EH (cell line): ENCODE measurements at places on chromosomes 16 and 17.

GRCh38 chr16:89364606-89365005 lies 125.8 kb downstream of the ANKRD11 start:
- peak; percentile 46 for DNase-seq

GRCh38 chr17:76791053-76791980 lies 53.4 kb downstream of the MFSD11 start:
- peak; percentile 83 for DNase-seq

DNA sequence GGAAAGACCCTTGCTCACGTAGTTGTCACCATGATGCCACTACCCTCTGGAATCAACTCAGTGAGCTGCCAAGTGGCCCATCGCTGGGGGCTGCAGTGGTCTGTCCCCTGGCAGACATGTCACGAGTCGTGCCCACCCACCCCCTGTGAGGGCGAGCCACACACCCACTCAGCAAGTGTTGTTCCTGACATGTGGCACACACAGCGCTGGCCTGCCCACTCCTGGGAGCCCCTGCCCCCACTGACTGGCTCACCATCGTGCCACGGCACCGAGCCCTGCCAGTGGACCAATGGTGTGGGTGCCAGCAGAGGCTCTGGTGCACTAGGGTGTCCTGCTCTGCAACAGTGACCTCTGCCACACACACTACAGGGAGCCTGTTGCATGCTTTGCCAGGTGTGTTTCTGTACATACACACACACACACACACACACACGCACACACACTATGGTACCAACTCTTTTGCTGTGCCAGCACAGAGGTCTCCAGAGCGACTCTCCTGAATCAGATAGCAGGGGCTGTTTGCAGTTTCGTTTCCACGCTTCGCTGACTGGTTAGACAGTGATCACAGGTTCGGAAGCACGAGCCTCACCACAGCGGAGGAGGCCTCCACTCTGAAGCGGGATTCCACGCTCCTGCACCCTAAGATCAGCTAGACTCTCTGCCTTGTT lies 7.7 kb downstream of the RTN4RL1 start:
- no peak for DNase-seq

GRCh38 chr16:84000989-84001642 lies 33.1 kb downstream of the NECAB2 start:
- DNase-seq: no peak

DNA sequence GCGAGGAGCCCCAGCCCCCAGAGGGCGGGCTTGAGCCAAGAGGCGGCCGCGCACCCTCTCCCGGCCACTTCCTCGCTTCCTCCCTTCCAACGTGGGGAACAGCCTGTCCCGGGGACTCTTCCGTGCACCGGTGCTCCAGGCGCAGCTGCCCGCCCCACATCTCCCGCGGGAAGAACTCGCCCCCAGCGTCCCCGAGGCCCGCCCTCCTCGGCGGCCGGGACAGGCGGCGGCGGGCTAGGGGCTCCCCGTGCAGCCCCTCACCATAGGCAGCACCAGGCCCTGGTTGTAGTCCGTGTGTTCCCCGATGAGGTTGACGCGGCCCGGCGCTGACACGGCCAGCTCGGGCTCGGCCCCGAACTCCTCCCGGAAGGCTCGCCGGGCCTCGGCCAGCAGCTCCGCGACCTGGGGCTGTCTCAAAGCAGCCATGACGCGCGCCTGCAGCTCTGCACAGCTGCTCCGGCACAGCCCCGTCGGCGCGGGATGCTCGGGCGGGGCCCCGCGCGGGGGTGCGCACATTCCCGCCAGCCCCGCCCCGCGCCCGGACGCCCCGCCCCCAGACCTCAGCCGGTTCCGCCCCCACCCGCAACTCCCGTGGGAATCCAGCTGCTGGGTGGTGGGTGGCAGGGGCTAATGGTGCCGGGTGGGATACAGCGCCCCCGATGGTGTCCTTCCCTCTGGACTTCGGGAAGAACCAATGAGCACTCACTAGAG lies at the start of gene GALK1:
Gene GALK1 (minus strand): TSS at position 482 of the 711 bp plus-strand sequence. CDS start 56 bp downstream, at position 426.
- DNase-seq: peak; percentile 75

GRCh38 chr16:69833357-69834282 lies 71.5 kb downstream of the WWP2 start:
- peak; percentile 49 for DNase-seq

GRCh38 chr16:57091975-57092785 lies at the start of gene CPNE2:
TSS of gene CPNE2 (plus strand) at chr16:57092583. CDS start at chr16:57110743, 18,160 bp downstream.
- peak; percentile 72 for DNase-seq

DNA sequence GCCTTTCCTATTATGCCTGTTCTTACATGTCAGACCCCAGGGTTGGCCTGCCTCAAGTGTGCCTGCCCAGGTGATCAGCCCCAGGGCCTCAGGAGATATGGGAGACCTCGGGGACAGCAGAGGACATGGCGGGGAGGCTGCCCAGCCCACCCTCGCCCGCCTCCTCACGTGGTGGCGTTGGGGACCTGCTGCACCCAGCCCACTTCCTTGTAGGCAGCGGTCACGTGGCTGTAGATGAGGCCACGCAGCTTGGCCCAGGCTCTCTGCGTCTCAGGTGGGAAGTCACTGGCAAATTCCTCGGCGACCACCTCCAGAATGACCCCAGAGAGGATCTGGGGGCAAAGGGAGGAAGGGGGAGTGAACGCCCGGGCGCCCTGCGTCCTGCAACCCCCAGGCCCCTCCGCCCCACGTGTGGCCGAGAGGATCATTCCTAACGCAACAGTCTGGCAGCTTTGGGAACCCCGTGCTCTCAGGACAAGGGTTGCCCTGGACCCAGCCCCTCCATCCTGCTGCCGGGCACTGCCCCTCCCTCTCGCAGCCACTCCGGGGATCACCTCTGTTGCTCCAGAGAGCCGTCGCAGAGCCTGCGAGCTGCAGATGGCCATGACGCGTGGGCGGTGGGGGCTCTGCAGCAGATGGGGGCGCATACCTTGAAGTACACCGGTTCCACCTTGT lies 6.6 kb downstream of the CYGB start:
- no peak for DNase-seq

GRCh38 chr17:48541577-48542113 lies 3.3 kb downstream of the HOXB2 start:
- peak; percentile 72 for DNase-seq

GRCh38 chr16:57637020-57637419 lies 8.6 kb downstream of the ADGRG1 start:
- DNase-seq: no peak

GRCh38 chr17:65609749-65610148 lies 48.3 kb upstream of the AXIN2 start:
- DNase-seq: peak; percentile 37

DNA sequence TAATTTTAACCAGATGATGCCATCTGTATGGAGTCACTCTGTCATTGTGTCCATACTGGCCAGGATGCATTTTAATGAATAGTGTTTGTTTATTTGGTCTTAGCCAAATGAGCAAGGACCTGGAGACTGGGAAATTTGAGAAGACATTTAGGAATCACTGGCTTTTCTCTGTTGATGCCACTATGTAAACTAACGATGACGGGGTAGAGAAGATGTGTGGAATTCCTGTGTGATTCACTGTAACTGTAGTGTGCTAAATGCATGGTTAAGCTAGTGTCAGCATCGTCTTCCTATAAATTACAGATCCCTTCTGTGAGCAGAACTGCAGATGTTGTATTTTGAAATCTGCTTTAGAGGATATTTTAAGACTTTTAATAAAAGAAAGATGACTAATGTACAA lies 66.6 kb downstream of the NOS2 start:
- peak; percentile 41 for DNase-seq

GRCh38 chr16:60127196-60127595 lies 1393.1 kb upstream of the GOT2 start:
- peak; percentile 39 for DNase-seq

DNA sequence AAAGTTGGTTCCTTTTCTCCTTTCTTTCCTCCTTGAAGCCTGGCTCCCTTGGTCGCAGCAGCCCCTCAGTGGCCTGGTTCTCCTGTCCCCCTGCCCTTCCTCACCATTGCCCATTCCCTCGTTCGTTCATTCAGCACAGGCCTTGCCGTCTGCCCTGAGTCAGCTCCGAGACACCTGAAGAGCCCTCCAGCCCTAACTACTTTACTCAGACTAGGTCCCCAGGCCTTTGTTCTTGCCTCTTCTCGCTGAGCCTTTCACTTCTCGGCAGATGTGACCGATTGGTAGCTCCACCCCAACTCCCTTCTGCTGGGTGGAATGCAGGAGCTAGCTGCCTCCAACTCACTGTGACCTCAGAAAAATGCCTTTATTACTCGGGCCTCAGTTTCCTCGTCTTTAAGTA lies 7.0 kb upstream of the ADAM11 start:
- no peak for DNase-seq

DNA sequence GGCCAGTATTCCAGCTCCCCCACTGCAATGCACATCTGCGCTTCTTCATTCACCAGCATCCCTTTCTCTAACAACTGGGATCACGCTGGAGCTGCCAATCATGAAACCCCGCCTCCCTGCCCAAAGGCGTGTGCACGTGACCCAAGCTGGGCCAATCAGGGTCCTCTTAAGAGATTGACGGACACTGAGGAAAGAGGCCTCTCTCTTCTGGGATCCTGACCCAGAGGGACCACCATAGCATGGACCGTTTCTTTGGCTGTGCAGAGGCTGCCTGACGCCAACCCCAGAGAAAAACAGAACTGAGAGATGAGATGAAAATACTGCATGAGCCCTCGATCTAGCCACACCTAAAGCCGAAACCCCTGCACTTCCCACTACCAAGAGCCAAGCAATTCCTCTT lies 32.0 kb downstream of the COTL1 start:
- DNase-seq: peak; percentile 18
